ENCODE measurements at places on chromosomes 7 and 10.

DNA sequence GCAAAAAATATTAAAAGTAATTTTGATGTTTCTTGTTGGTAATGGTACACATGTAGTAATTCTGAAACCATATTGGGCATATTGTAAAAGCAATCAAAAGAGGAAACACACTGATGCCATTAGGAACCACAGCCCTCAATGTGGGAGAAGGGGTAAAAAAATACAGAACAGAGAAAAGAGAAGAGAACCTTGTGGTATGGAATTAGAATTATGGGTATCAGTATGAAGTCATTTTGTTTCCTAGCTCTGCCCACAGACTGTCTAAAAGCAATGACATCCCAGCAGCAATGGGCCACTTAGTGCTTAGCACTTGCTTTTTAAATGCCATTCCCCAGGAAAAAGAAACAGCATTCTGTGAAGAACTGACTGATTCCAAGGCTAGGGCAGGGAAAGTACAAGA is 61.5 kb downstream of the CPVL start:
- no peak for DNase-seq

DNA sequence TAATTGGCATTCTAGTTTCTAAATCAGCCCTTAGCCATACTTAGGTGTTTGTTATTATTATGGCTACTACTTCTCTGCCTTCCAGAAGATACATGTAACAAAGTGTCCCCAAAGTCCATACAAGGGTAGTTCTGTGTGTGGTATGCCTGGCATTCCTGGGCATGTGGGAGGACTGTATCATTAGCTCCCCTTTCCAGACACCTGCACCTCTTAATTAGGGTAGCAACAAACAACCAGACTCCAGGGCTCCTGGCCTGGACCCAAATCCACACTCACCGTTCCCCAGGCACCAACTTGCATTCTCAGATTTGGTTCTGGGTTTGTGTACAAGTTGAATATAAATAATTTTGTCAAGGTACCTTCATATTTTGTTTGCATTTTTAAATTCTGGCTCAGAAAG is 15.5 kb upstream of the CALD1 start:
- DNase-seq, result no peak

DNA sequence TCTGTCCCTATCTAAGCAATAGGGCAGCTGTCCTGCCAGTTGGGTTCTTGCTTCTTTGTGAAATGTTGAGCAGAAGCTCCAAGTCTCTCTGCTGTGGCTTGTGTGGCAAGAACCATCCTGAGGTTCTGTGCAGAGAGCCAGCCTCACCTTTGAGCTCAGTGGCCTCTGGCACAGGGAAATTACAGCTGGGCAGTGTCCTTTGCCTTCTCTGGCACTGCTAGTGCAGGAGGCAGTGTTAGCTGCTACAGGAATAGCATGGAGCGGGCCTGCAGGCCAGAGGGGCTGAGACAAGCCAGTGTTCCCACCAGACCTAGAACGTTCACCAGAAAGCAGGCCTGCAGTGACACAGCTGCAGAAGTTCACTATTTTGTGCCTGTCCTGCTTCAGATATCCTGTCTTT is 1.8 kb downstream of the PRXL2A start:
- no peak for DNase-seq

DNA sequence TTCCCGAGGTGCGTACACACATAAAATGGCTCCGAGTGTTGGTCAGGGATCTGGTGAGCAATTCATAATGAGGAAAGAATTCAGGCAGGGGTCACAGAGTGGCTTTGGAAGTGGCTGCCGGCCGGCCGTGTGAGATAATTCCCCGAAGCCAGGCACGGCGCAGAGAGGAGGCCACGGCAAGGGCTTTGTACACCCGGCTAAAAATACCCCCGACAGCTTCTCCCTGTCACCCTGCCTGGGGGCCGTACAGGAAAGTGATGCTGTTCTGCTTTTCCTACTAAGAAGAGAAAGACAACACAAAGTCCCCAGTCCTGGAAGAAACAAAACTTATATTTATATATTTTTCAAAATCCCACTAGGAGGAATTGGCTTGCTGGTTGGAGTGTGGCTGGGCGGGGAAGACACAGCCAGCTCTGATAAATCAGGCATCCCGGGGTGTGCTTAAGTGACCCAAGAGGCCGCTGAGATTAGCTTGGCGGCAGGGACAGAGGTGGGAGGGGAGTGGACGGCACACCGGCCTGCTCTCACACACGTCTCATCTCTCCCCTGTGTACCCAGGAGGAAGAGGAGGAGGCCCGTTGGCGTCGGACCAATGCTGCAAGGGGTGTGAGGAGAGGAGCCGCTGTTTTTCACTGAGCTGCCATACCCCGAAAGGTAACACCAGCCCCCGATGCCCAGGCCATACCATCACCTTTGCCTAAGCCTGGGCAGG is 70.5 kb downstream of the ZMIZ1 start:
- no peak for DNase-seq

- DNase-seq, result no peak
These were observed 2.3 kb downstream of the MACROH2A2 start for GRCh38 chr10:70054902-70055301.

- no peak for DNase-seq
These were observed 298.9 kb upstream of the CNTNAP2 start for GRCh38 chr7:145817687-145818086.

DNA sequence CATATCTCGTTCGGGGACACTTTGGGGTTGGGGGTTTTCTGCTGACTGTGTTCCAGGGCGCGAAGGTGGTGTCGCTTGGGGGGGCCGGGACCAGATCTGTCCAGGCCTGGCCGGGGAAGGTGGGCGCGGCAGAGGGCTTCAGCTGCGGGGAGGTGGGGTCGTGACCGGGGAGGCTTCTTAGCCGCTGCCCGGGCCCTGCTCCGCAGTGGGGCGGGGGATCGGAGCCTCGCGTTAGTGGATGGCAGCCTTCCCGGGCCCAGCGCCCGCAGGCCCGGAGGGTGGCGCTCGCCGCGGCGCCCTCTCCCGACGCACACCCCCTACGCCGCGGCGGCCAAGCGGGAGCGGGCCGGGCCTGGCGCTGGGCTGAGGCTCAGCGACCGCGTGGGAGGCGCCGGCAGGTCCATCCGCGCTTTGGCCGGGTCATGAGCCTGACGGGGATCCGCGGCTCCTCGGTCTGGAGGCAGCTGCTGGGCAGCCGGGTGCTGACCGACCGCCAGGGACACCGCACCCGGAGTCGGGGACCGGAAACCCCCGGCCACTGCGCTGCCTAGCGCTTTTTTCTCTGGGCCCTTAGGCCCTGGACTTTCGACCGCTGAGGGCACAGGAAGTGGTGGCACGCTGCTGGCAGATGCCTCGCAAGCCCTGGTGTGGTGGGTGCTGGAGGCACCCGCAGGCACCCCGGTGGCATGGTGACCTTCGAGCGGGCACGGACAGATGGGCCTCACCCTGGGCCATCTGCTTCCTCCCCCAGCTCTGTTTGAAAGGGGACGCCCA is 1.2 kb downstream of the AGAP3 start:
- DNase-seq, result peak; percentile 47

- no peak for DNase-seq
These were observed 35.7 kb downstream of the LHPP start for GRCh38 chr10:124497196-124497881.

DNA sequence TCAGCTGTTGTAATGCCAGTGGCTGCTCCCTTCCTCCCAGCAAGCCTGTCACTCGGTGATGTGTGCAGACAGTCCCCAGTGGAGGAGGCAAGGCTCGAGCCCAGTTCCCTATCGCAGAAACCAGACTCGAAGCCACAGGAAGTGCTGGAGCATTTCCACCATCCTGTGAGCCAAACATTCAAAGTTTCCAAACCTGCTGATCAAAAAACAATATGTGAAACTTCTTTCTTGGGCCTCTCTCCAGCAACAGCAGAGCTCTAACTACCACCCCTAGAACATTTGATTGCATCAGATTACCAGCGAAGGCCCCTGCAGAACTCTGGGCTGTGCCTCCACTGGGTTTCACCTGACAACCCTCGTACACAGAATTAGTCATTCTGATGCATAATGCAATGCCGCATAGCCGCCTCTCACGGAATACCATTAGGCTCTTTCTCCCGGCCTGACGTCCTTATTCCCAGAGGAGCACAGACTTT is 94.0 kb downstream of the ELMO1 start:
- DNase-seq, result peak; percentile 55

DNA sequence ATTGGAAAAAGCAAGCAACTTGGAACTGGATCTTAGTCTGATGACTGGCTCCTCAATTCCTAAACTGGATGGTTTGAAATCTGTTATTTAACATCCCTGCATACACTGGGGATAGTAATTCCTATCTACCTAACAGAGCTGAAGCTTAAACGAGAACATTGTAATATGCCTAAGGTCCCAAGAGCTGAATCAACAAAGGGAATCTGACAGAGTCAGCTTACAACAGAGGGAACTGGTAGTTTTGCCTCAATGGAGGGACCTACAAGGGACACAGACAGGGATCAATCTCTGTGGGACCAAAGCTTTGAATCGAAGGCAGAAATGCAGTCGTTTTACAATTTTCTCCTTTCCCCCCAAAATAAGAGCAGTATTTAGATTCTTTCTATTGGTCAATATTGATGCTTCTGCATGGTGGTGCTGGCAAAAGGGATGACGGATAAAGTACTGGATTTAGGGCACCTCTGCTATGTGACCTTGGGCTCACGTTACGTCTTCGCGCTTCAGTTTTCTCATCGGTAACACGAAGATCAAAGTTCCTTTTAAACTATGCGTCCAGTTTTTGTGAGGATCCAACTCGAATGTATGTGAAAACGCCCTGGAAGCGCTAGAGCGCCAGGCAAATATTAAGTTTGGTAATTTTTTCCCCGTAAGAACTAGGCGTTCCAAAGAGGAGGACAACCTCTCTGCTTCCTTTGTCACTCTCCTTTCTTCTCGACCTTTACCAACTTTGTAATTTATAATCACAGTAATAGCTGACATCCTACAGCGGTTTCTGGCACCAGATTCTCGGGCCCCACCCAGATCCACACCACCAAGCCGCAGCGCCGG is 1.1 kb downstream of the ACTR1A start:
- DNase-seq, result no peak

GRCh38 chr10:21364196-21365114 is 161.0 kb downstream of the SKIDA1 start:
- DNase-seq, result no peak

- no peak for DNase-seq
These were observed 24.5 kb upstream of the WAC start for GRCh38 chr10:28508304-28508925.

- DNase-seq, result no peak
These were observed 612.1 kb upstream of the MGMT start for GRCh38 chr10:128854963-128855362.

GRCh38 chr7:50646069-50646468 is 80.9 kb upstream of the DDC start:
- no peak for DNase-seq

DNA sequence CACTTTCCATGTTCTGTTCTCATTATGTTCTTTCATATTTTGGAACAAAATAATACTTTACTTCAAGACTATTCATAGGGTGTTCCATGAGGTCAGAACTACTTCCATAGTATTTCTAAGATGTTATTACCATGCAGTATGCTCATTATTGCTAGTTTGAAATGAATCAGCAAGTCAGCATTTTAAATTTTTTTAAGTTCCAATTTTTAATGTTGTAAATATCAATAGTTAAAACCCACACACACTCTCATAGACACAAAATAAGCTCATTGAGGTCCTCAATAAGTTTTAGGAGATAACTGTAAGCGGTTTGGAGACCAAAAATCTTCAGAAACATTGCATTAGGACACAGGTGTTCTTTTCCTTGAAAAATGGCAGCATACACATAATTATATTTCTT is 550.7 kb downstream of the AUTS2 start:
- no peak for DNase-seq

GRCh38 chr10:109956454-109957091 is 33.3 kb upstream of the XPNPEP1 start:
- DNase-seq, result peak; percentile 12

- no peak for DNase-seq
These were observed 163.8 kb downstream of the LCOR start for GRCh38 chr10:96995851-96996250.

DNA sequence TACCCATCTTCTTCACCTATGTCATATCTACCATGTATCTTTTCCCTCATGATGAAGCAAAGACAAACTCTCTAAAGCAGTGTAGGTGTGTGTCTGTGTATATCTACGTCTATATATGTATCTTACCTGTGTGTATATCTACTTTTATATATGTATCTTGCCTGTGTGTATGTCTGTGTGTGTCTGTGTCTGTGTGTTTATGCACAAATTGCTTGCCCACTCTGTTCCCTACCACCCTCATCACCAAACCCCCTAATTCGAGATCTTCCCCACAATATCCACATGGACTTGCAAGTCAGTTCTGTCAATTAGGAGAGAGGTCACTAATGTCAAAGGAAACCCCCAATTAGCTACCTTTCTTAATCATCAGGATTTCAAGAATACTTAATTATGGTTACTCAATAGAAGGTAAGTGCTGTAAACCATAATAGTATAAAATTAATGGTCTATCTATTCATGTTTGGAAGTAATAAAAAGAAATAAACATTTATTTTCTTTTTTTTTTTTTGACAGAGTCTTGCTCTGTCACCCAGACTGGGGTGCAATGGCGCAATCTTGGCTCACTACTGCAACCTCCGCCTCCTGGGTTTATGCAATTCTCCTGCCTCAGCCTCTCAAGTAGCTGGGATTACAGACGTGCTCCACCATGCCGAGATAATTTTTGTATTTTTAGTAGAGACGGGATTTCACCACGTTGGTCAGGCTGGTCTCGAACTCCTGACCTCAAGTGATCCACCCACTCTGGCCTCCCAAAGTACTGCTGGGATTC is 43.6 kb downstream of the ANKRD61 start:
- DNase-seq, result no peak

- no peak for DNase-seq
These were observed 505.1 kb downstream of the DNAJB6 start for GRCh38 chr7:157841773-157842370.

DNA sequence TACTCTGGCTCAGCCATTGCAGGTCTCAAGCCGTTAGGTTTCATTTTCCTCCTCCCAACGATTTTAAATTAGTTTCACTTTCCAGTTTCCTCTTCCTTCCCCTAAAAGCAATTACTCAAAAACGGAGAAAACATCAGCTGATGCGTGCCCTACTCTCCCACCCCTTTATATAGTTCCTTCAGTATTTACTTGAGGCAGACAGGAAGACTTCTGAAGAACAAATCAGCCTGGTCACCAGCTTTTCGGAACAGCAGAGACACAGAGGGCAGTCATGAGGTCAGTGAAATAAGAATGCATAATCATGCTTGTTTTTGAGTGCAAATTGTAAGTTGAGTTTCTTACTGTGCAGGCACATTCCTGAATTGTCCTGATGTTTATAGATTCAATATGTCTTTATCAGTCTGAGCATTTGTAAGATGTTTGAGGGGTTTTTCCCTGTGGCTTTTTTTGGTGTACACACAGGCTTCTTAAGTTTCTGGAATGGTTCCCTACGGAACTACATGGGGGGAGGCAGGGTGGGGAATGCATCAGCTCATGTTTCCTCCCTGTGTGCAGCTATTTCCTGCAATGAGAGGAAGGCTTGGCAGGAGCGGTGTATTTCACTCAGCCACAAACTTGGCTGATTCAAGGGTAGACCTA is at the start of gene IFIT3:
Gene IFIT3 (plus strand): TSS at position 195 of the 639 bp plus-strand sequence. CDS start 77 bp downstream, at position 272.
- no peak for DNase-seq
